ENCODE measurements at places on chromosomes 12 and 14.
A peak's percentile ranks its signal among the peaks of the same experiment; 100 is the strongest.

DNA sequence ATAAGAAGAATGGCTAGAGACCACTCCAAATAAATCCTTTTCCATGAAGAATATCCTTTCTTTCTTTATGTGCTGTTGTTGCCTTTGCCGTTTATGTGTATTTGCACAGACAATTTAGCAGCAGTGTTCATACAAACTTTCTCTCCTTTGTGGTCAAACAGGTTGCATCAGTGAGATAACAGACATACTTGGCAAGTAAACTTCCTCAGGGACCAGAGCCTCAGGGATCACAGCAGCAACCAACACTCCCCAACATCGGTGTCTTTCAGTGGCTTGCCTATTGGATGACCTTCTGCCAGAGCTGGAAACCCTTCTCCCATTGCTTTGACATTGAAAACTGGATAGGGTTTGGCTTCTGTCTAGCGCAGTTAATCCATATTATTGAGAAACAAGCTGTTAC is 252.2 kb downstream of the BTG1 start:
- DNase-seq, result no peak

- DNase-seq, result peak; percentile 69
Measured at GRCh38 chr12:89525305-89525823, 483 bp downstream of the POC1B start.

GRCh38 chr14:92099802-92100201 is 6.6 kb downstream of the ATXN3 start:
- no peak for DNase-seq

- DNase-seq, result no peak
Measured at GRCh38 chr14:104819361-104819781, 18.5 kb downstream of the ZBTB42 start.

GRCh38 chr12:64792128-64792527 is 32.3 kb upstream of the TBC1D30 start:
- DNase-seq, result no peak

DNA sequence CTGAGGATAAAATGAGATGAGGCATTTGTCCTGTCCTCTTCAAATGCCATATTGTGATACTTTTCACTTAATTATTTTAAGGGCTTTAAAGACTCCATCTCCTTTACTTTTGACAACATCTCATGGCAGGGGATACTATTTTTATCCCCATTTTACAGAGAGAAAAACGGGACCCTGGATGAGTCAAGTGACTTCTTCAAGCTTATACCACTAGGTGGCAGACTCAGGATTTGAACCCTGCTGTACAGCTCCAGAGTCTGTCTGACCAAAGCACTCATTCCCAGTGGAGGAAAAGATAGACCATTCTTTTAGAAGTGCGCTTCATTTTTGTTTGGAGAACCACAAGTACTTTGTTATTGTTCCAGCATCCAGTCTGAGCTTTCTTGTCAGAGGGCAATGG is 1.7 kb upstream of the SMOC1 start:
- DNase-seq, result no peak

- DNase-seq, result no peak
Measured at GRCh38 chr12:53963434-53964314, 9.0 kb downstream of the HOXC12 start.

DNA sequence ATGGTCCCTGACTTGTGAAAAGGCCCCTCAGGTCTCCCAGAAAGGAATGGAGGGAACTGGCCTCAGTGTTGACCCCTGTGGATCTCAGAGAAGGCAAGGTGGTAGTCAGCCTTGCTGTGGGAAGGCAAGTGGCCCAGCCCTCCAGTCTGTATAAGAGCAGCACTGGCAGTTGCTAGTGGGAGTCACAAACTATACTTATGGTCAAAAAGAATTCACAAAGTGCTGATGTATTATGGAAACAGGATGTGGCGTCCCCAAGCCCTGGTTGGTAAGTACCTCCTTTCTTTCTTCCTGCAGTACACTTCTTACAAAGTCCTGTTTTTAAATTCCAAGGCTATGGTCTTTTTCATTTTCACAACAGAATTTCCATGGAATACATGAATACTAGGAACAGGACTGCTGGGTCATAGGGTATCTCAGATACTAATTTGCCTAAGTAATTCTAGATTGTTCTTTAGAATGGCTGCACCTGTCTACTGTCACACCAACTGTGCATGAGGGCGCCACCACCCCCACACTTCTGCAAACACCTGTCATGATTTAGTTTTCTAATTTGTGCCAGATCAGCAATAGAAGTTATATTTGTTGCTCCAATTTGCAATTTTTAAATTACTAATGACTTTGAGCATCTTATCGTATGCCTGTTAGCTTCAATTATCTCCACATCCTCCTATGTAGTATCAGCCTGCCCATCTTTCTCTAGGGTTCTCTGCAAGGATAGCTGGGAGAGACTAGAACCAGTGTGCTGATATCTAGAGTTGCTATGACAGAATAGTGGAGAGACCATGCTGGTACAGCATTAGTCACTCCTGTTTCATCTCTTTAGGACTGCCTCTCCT is 40.7 kb upstream of the TMEM263 start:
- no peak for DNase-seq

- no peak for DNase-seq
Measured at GRCh38 chr12:76563061-76563460, 3.5 kb upstream of the OSBPL8 start.

DNA sequence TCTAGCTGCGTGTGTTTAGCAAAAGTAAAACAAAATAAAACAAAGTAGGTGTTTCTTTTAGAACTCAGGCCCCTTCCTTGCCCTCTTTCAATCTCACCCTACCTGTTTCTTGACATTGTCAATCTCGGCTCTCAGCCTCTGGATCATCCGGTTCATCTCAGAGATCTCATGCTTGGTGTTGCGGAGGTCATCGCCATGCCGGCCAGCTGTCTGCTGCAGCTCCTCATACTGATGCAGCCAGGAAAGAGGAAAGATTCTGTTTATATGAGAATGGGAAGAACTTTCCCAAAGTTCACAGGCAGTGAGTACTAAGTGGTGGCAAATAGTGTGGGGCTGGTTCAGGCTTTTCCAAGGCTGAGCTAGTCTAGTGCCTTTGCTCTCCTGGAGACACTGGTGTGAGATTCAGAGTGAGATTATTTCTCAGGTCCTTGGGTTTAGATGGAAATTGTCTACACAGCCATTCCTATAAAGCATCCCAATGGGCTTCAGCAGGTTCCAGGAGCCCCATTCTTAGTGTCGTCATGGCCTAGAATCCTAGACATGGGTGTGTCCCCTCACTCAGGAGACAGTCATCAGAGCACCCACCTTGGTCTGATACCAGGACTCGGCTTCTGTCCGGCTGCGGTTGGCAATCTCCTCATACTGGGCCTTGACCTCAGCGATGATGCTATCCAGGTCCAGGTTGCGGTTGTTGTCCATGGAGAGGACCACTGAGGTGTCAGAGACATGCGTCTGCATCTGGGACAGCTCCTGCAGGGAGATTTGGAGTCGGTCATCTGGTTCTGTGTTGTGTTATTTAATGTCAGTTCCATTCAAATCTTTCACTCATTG is 3.0 kb downstream of the KRT5 start:
- DNase-seq, result no peak

GRCh38 chr14:54651649-54652048 is 84.7 kb downstream of the SAMD4A start:
- no peak for DNase-seq

- DNase-seq, result no peak
Measured at GRCh38 chr12:57086493-57087009, 2.4 kb upstream of the NAB2 start.

GRCh38 chr12:128077211-128077916 is 189.6 kb upstream of the TMEM132C start:
- DNase-seq, result no peak

GRCh38 chr14:105711841-105712460 is 185.6 kb downstream of the TMEM121 start:
- no peak for DNase-seq

DNA sequence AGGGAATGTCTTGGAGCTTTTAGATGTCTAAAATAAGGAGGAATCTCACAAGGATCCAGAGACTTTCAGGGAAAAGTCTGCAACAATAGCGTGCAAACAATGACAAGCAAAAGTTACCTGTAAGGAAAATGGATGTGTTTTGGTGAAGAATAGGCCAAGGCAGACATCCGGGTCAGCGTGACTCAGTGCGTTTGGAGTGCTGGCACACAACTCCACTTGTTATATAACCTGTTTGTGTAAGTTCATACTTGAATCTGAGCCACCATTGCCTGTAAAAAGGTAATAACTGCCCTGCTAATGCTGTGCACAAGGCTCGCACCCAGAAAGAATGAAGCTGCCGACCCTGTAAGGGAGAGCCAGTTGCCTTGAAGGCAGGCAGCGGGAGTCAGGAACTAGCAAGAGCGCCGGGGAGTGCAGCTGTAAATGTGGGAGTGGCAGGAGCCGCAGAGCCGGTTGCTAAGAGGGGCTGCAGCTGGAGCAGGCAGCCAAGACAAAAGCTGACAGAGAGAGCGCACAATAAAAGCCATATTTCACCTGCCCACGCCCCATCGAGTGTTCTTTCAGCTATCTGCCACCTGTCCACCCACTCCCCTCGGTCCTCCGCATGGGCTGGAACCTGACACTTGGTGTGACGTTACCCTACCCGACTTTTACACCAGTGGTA is 638.5 kb upstream of the MIS18BP1 start:
- DNase-seq, result no peak

GRCh38 chr12:128178966-128179365 is 88.0 kb upstream of the TMEM132C start:
- no peak for DNase-seq

GRCh38 chr12:75602106-75602505 is 90.7 kb upstream of the KRR1 start:
- no peak for DNase-seq

- no peak for DNase-seq
Measured at GRCh38 chr12:87920139-87920538, 109.1 kb downstream of the C12orf50 start.

- no peak for DNase-seq
Measured at GRCh38 chr12:3371018-3371417, 120.0 kb upstream of the PRMT8 start.

GRCh38 chr12:124993626-124994436 is at the start of gene BRI3BP:
Gene BRI3BP, plus strand, starts transcription at chr12:124993645. Its CDS starts 146 bp downstream, at chr12:124993791.
- peak; percentile 81 for DNase-seq

GRCh38 chr12:57110104-57111030 is 795 bp downstream of the STAT6 start:
- peak; percentile 79 for DNase-seq

- no peak for DNase-seq
Measured at GRCh38 chr14:105477660-105478397, 3.2 kb downstream of the CRIP2 start.

- no peak for DNase-seq
Measured at GRCh38 chr14:48792376-48793024, 793.7 kb downstream of the RPS29 start.

DNA sequence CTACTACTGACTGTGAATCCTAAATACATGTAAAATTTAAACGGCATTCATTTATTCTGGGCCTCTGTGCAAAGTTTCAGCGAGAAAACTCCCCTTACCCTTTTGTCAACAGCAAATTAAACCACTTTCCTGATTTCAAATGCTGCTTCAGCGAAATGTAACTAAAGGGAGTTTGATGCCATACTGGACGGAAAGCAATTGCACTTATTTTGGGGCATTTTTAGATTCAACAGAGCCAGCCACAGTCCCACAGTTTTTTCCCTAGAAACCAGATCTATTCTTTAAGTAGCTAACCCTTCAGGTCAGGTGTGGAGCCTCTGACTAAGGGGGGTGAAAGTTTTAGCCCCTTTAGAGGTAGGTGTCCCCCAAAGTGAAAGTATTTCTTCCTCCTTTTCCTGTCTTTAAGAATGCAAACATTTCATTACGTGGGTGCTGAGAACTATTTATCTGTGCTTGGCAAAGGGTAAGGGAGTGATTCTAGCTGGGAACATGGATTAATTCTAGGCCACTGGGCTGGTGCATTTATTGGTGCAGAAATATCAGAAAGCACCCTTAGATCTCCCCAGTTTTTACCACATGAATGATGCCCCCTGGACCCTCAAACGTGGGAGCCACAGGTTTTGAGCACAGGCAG is 72.7 kb downstream of the SPTB start:
- no peak for DNase-seq

- no peak for DNase-seq
Measured at GRCh38 chr14:74907744-74908143, 15.3 kb downstream of the RPS6KL1 start.

GRCh38 chr14:68576496-68577244 is 216.2 kb downstream of the ZFP36L1 start:
- no peak for DNase-seq

- DNase-seq, result no peak
Measured at GRCh38 chr14:60773558-60773957, 39.0 kb downstream of the MNAT1 start.

Data from left lobe of liver (tissue), 2 donors.